ENCODE measurements at places on chromosomes 7 and 10.

DNA sequence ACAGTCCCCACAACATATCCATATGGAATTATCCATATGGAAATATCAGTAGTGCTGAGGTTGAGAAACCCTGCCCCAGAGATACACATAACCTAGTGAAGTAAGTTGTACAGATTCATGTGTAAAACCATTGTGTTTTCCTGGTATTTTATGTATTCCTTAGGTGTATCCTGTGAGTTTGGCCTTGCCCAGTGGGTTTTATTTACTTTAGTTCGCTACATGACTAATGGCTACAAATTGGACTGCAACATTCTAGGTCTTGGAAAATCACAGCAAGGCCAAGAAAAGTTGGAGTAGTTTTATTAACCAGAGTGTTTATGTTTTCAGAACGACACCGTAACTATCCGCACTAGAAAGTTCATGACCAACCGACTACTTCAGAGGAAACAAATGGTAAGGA is 1.4 kb downstream of the RPS24 start:
- peaks cover 50% of the 10 kb centered on the region for H3K36me3 ChIP-seq
- no peak for DNase-seq
- no peak overlapping the region for H3K27ac ChIP-seq
- H3K4me3 ChIP-seq = peak overlapping the region; percentile 82
- peaks cover 60% of the 10 kb centered on the region for H3K4me1 ChIP-seq

GRCh38 chr10:11170993-11171851 is 153.6 kb downstream of the CELF2 start:
- peak overlapping the region; percentile 57 for H3K27ac ChIP-seq
- no peaks in the 10 kb centered on the region for H3K27me3 ChIP-seq
- H3K4me3 ChIP-seq = peak overlapping the region; percentile 73
- no peak for DNase-seq

DNA sequence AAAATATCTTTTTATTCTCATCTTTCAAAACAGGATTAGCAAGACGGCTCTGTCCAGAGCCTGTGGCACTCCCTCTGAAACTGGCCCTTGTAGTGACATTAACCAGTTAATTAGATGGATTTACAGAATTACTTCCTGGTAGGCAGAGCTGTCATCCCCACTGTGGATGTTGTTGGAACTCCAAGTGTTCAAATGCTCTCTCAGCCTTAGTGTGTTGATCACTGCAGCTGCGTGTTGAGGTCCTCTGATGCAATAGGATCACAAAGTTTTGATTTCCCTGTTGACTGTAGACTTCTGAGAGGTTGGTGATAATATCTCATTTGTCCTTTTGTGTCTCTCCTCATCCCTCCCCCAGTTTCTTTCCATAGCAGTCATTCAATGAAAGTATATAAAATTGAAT is 117.3 kb upstream of the CDK6 start:
- no peak for DNase-seq
- no peaks in the 10 kb centered on the region for H3K4me1 ChIP-seq
- no peaks in the 10 kb centered on the region for H3K36me3 ChIP-seq
- H3K4me3 ChIP-seq = no peak overlapping the region
- H3K27me3 ChIP-seq = no peaks in the 10 kb centered on the region

- H3K4me1 ChIP-seq = no peaks in the 10 kb centered on the region
- H3K4me3 ChIP-seq = no peak overlapping the region
- no peak for DNase-seq
- no peaks in the 10 kb centered on the region for H3K27me3 ChIP-seq
- H3K36me3 ChIP-seq = no peaks in the 10 kb centered on the region
- H3K27ac ChIP-seq = no peak overlapping the region
Measured at GRCh38 chr10:1151076-1152033, 95.2 kb downstream of the WDR37 start.

DNA sequence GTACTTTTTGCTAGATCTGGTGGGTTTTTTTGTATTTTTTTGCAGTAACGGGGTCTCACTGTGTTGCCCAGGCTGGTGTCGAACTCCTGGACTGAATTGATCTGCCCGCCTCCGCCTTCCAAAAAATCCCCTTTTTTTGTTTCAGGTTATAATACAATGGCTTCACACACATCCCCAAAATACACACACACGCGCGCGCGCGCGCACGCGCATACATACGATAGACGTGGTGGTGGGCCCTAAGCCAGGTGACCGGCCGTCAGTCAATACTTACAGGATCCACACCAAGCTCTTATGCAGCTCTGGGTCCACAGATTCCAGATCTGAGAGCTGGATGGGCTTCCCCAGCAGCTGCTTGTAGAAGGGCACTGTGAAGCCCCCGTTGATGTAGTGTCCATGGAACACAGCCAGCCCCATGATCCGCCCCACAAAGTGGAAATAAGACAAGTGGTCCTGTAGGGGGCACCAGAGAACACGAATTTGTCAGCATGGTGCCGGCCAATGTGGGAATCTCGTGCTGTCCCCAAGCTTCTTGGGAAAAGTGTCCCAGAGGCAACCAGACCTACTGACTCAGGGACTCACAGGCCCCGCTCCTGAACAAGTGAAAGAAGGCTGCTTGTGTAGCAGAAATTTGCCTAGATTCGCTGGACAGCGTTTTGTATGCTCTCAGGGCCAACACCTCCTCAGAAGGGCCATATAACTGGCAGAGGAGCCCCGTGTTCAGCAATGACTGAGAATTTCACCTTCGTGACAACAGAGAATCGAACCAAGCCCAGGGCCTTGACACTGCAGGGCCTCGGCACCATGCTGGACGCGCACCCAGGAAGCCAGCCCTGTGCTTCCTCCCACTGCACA is 103.6 kb downstream of the SMURF1 start:
- no peaks in the 10 kb centered on the region for H3K36me3 ChIP-seq
- peaks cover 52% of the 10 kb centered on the region for H3K4me1 ChIP-seq
- H3K27me3 ChIP-seq = no peaks in the 10 kb centered on the region
- peak overlapping the region; percentile 66 for H3K27ac ChIP-seq

DNA sequence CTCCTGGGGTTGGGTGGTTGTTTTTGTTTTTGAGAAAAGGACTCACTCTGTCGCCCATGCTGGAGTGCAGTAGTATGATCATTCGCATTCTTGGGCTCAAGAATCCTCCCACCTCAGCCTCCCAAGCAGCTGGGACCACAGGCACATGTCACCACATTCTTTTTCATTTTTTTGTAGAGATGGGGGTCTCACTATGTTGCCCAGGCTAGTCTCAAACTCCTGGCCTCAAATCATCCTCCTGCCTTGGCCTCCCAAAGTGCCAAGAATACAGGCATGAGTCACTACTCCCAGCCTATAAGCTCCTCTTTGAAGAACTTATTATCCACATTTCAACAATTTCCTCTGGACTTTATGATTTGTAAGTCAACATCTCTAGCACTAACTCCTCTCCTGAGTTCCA is 102.7 kb downstream of the KMT2C start:
- DNase-seq = no peak
- H3K36me3 ChIP-seq = no peaks in the 10 kb centered on the region
- no peaks in the 10 kb centered on the region for H3K27me3 ChIP-seq

GRCh38 chr7:44056681-44057080 is 8.7 kb downstream of the PGAM2 start:
- no peak overlapping the region for H3K27ac ChIP-seq
- peaks cover 12% of the 10 kb centered on the region for H3K36me3 ChIP-seq
- no peak overlapping the region for H3K4me3 ChIP-seq
- no peak for DNase-seq
- H3K4me1 ChIP-seq = no peaks in the 10 kb centered on the region
- no peaks in the 10 kb centered on the region for H3K27me3 ChIP-seq

GRCh38 chr7:29019387-29019786 is 61.3 kb upstream of the TRIL start:
- DNase-seq = no peak
- H3K36me3 ChIP-seq = peaks cover 7% of the 10 kb centered on the region
- no peaks in the 10 kb centered on the region for H3K27me3 ChIP-seq
- H3K4me3 ChIP-seq = no peak overlapping the region
- no peak overlapping the region for H3K27ac ChIP-seq

DNA sequence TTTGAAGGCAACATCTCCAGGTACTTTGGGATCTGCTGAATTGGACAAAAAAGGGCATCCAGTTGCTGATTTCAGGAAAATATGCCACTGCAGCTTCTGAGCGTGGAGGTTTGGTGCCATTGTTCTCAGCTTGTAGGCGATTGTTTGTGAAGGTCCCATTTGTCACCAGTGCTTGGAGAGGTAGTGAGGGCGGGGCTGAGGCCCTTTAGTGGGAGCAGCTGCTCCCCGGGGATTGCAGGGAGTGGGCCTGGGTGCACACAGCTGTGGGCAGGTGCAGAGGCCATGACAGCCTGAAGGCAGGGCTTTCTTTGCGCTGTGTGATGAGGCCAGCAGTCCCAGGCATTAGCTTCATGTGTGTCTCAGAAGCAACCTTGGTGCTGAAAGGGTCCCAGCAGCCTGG is 3.9 kb downstream of the FAM20C start:
- H3K27me3 ChIP-seq = no peaks in the 10 kb centered on the region
- DNase-seq = no peak
- H3K4me3 ChIP-seq = no peak overlapping the region
- H3K36me3 ChIP-seq = peaks cover 4% of the 10 kb centered on the region
- no peak overlapping the region for H3K27ac ChIP-seq

DNA sequence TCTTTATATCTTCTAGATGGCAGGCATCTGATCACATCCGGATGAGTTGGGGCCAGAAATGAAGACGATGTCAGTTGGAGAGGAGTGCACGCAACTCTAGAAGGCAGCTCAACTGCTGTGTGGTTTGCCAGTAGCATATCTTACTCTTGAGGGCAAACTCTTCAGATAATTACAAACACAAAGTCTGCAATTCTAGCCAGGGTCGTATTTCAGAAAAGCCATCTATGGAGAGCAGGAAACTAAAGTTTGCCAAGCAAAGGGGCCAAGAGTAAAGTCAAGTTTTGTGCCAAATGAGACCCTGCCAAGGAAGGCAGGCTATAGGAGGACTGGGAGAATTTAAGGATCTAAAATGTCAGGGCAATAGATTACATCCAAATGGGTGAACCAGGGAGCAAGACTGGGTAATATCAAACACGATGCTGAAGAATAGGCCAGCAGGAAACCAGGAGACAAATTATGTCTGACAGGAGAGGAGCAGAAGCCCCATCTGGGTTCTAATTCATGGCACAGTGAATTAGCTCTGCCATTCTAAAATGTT is 312.5 kb upstream of the SEMA3C start:
- H3K27me3 ChIP-seq = no peaks in the 10 kb centered on the region
- H3K27ac ChIP-seq = no peak overlapping the region
- no peak overlapping the region for H3K4me3 ChIP-seq
- no peaks in the 10 kb centered on the region for H3K4me1 ChIP-seq
- H3K36me3 ChIP-seq = no peaks in the 10 kb centered on the region

DNA sequence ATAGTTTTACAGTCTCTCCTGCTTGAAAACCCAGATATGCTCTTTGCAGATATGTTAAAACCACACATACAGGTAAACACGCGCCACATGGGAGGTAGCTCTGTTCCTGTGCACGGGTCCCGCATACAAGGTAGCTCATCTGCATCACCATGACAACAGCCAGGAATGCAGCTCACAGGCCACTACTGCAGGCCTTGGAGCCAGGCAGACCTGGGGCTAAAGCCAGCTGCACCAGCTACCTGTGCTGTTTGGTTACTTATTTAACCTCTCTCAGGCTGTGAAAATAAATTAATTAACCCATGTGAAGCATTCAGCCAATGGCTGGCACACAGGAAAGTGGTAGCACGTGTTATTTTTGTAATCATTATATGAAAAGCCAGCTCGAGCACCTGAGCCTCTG is 428.3 kb downstream of the TNS3 start:
- no peak overlapping the region for H3K27ac ChIP-seq
- H3K4me3 ChIP-seq = no peak overlapping the region
- no peaks in the 10 kb centered on the region for H3K27me3 ChIP-seq
- H3K4me1 ChIP-seq = peaks cover 33% of the 10 kb centered on the region
- no peaks in the 10 kb centered on the region for H3K36me3 ChIP-seq

- H3K27me3 ChIP-seq = no peaks in the 10 kb centered on the region
- peak overlapping the region; percentile 24 for H3K27ac ChIP-seq
- H3K4me3 ChIP-seq = no peak overlapping the region
- peaks cover 18% of the 10 kb centered on the region for H3K4me1 ChIP-seq
Measured at GRCh38 chr10:61751599-61751998, 88.9 kb downstream of the CABCOCO1 start.

- H3K27ac ChIP-seq = no peak overlapping the region
- no peak for DNase-seq
- no peaks in the 10 kb centered on the region for H3K36me3 ChIP-seq
Measured at GRCh38 chr7:132469264-132469663, 107.0 kb downstream of the PLXNA4 start.

DNA sequence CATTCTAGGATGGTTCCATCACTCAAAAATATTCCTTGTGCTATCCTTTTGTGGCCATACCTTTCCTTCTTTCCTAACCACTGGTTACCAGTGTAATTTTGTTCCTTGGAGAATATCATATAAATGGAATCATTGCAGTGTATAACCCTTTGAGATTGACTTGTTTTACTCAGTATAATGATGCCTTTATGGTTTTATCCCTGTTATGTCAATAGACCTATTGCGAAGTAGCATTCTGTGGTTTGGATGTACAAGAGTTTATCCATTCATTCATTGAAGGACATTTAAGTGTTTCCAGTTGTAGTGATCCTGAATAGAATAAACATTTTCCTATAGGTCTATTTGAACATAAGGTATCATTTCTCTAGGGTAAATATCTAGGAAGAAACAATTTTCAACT is 54.2 kb downstream of the RBM33 start:
- H3K36me3 ChIP-seq = no peaks in the 10 kb centered on the region
- no peaks in the 10 kb centered on the region for H3K4me1 ChIP-seq
- H3K27me3 ChIP-seq = no peaks in the 10 kb centered on the region
- H3K4me3 ChIP-seq = no peak overlapping the region
- no peak for DNase-seq

DNA sequence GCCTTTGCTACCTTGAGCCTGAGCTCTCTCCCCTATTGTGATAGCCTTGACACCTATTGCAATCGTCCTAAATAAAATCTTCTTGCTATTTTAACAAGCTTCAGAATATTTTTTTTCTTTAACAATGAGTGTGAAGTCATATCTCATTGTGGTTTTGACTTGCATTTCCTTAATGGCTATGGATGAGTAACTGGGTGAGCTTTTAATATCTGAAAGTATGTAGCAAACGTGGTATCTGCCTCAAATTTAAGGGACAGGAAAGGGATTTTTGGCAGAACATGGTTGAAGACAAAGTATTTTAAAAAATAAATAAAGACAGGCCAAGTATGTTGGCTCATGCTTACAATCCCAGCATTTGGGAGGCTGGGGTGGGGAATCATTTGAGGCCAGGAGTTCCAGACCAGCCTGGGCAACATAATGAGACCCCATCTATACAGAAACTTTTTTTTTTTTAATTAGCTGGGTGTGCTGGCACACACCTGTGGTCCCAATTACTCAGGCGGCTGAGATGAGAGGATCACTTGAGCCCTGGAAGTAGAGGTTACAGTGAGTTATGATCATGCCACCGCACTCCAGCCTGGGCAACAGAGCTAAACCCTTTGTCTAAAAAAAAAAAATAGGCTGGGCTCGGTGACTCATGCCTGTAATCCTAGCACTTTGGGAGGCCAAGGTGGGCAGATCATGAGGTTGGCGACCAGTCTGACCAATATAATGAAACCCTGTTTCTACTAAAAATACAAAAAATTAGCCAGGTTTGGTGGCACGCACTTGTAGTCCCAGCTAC is 319.3 kb upstream of the NRP1 start:
- no peak overlapping the region for H3K27ac ChIP-seq
- H3K4me1 ChIP-seq = no peaks in the 10 kb centered on the region
- H3K4me3 ChIP-seq = no peak overlapping the region
- H3K27me3 ChIP-seq = no peaks in the 10 kb centered on the region
- no peak for DNase-seq

Data from tibial nerve (tissue), 4 donors.